ENCODE measurements at places on chromosomes 16 and 17.

- no peak for DNase-seq
These were observed 1.4 kb downstream of the SOX9 start for GRCh38 chr17:72122010-72122764.

- no peak for DNase-seq
These were observed 26.9 kb upstream of the PPM1E start for GRCh38 chr17:58728798-58729197.

GRCh38 chr16:35492225-35492624 is 2032.8 kb downstream of the TP53TG3F start:
- DNase-seq: no peak

DNA sequence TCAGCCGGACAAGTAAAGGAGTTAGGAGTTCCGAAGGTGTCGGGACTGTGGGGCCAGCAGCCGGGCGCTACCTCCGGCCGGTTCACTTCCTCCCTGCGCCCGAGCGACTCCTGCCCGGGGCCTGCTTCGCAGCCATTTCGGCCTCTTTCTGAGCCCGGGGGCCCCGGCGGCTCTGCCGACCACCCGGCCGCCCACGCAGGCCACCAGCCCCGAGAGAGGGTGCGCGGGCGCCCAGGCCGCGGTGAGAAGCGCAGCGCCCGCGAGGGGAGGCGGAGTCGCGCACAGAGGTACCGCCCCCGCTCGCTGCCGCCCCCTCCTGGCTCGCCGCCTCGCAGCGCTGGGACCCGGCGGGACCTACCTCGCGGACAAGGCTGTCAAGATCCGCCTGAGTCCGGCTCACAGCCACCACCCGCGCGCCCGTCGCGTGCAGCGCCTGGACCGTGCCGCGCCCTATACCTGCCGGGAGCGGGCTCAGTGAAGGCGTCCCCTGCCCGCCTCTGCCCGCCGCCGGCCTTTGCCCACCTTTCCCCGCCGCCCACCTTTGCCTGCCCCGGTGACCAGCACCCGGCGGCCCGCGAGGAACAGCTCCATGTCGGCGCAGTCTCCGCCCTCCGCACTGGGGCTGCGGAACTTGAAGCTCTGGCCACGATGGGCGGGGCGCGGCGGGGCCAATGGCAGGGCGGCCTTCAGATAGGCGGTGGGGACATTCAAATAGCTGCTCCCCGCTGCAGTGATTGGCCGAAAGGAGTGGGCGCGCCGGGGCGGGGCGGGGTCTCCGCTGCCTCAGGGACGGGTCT is at the start of gene DCXR:
TSS of gene DCXR (minus strand) at position 606 of the 797 bp plus-strand sequence. CDS start at position 591, 15 bp downstream.
- DNase-seq: peak; percentile 97

- no peak for DNase-seq
These were observed 22.5 kb upstream of the TMEM132E start for GRCh38 chr17:34556931-34557330.
